Colonic mucosa (tissue), 4 donors: ENCODE measurements at places on chromosomes 13 and 19. TPM values are rescaled to one million over a fixed set of nuclear protein-coding genes. Genes with fewer than 3 reads are reported as not detected.

Gene ZNF575
- 11.3 TPM for total RNA-seq

Gene PEAK3
- total RNA-seq: 0.72 TPM

Gene LRRC8E
- 2.9 TPM for total RNA-seq

Gene TMEM145
- 0.94 TPM for total RNA-seq

Gene ZNF234
- 6.3 TPM for total RNA-seq

DNA sequence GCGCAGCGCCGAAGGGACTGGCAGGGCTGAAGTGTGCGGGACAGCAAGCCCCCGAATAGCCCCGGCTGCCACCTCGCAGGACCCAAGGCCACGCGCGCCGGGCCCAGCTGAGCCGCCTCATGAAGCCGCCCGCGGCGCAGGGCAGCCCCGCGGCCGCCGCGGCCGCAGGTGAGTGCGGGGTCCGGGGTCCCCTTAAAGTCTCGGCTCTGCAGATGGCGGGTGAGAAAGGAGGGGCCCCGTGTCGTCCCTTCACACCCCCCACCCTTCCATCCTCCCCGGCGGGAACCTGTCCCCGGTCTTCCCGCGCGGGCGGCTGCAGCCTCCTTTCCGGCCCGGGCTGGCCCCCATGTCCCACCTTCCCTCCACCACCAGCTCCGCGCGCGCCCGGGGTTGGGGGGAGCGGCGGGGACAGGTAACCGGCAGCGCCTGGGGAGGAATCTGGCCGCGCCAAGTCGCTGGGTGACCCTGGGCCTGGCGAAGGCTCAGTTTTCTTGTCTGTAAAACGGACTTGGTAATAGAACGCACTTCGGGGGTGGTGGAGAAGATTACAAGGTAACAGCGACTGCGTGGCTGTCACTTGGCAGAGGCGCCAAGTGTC, 338 bp downstream of the RGCC start:
- H3K27me3 ChIP-seq: peaks cover 23% of the 10 kb centered on the region
- H3K36me3 ChIP-seq: no peaks in the 10 kb centered on the region
- peak; percentile 24 for DNase-seq
- no peaks in the 10 kb centered on the region for H3K4me1 ChIP-seq

DNA sequence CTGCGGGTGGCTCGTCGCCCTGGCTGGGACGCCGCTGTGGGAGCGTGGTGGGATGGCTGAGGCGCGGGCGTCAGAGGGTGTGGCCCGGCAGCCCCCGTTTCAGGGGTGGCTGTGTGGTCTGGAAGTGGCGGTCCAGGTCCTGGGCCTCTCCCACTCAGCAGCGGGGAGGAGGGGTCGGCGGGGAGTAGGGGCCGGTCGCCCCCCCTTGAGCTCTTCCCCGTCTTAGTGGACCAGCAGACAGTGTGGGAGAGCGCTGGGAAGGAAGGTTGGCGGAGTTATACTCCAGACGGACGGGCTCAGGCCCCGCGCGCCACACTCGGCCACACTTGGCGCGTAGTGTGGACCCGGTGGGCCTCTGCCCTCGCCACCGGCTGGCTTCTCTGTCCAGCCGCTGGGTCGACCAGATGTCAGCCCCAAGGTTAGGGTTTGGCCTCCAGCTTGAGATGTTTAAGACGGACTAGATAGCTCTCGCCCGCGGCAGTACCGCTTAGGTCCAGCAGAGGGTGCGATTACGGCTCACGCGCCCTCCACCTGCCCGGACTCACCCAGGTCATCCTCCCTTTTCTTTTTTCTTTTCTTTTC, 21.7 kb upstream of the ZNF429 start:
- peak; percentile 56 for DNase-seq
- H3K4me3 ChIP-seq: no peak overlapping the region
- H3K4me1 ChIP-seq: no peaks in the 10 kb centered on the region
- no peaks in the 10 kb centered on the region for H3K36me3 ChIP-seq
- no peak overlapping the region for H3K27ac ChIP-seq

DNA sequence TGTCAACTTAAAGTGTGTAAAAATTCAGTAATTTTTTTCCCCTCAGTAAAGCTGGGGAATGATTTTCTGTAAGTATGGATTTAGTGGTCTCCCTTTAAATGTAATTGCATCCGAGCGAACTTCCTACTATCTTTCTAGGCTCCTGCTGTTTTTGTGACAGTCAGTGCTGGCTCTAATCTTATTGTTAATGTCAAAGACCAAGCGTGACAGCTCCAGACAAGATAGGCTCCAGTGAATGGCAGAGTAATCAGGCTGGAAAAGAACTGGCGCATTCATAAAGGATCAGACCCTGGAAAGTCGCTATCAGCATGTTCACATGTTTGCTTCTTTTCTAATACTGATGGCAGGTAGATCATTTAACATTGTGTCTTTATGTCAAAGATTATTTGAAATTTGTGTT, 908.0 kb upstream of the ATXN8OS start:
- no peak overlapping the region for H3K4me3 ChIP-seq
- no peaks in the 10 kb centered on the region for H3K4me1 ChIP-seq
- no peaks in the 10 kb centered on the region for H3K27me3 ChIP-seq
- no peak for DNase-seq
- no peak overlapping the region for H3K27ac ChIP-seq

DNA sequence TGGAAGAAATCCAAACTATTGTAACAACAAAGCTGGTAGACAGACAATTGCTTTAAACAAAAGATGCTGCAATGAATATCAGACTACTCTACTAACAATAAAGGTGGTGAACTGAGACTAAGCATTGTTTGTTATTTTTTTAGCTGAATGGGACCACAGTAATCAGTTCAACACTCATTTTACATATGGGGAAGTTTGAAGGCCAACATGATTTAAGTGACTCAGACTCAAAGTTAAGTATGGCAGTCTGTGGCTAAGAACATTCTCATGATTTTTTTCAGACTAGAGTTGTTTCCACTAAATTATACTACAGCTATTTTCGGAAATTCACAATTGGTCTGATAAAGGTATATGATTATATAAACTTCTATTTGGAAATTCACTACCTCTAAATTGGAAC, 10.4 kb downstream of the EXOSC8 start:
- no peaks in the 10 kb centered on the region for H3K4me1 ChIP-seq
- H3K36me3 ChIP-seq: peaks cover 15% of the 10 kb centered on the region
- H3K4me3 ChIP-seq: no peak overlapping the region
- H3K27me3 ChIP-seq: no peaks in the 10 kb centered on the region
- no peak for DNase-seq
- no peak overlapping the region for H3K27ac ChIP-seq

DNA sequence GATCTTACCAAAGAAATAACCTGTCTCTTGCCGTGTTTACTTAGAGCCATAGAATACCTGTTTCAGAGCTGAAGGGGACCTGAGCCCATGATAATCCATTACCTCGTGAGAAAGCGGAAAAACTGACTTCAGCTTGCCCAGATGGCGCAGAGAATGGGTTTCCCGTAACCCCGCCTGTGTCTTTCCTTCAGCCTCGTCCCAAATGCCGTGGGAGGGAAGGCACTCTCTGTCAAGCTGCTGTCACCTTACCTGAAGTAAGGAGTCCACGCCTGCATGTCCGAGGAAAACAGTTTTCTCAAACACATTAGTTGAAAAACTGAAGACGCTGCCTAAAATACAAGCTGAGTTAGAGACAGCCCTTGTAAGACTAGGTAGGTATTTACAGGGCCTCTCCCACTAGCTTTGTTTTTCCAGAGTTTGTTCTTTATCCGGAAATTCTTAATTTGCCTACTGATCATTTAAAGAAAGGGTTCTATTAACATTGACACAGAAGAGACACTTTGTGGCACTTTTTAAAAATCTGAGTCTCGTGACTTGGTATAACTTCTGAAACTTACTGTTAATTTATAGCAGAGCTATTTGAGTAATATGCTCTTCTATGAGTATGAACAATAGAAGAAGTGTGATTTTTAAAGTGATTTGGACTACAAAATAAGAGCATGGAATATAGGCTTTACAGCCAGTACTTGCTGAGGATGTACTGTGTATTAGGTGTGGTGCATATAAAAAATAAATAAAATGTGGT, 1.3 kb upstream of the INTS6 start:
- H3K27me3 ChIP-seq: no peaks in the 10 kb centered on the region
- H3K36me3 ChIP-seq: peaks cover 7% of the 10 kb centered on the region
- peak overlapping the region; percentile 97 for H3K27ac ChIP-seq
- H3K4me1 ChIP-seq: peaks cover 8% of the 10 kb centered on the region
- H3K4me3 ChIP-seq: peak overlapping the region; percentile 63

DNA sequence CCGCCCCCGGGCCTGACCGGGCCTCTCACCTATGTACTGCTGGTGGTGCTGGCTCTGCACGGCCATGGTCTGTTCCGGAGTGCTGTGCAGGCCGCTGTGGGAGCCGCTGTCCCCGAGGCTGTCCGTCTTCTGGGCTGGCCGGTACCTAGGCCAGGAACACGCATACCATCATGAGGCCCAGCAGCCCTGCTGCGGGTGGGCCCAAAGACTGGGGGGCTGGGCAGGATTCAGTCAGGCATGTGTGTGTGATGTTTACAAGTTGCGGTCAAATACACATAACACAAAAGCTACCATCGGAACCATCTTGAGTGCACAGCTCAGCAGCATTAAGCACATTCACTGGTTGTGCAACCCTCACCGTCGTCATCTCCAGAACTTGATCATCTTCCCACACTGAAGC, 32.2 kb upstream of the RANBP3 start:
- no peaks in the 10 kb centered on the region for H3K4me1 ChIP-seq
- H3K4me3 ChIP-seq: no peak overlapping the region
- DNase-seq: no peak
- no peaks in the 10 kb centered on the region for H3K36me3 ChIP-seq
- no peak overlapping the region for H3K27ac ChIP-seq

- H3K27ac ChIP-seq: no peak overlapping the region
- H3K4me1 ChIP-seq: no peaks in the 10 kb centered on the region
- no peak for DNase-seq
- no peak overlapping the region for H3K4me3 ChIP-seq
- no peaks in the 10 kb centered on the region for H3K27me3 ChIP-seq
Measured at GRCh38 chr13:47869776-47870175, 131.3 kb downstream of the SUCLA2 start.

GRCh38 chr19:18208098-18208951, 4.5 kb upstream of the RAB3A start:
- no peaks in the 10 kb centered on the region for H3K27me3 ChIP-seq
- DNase-seq: peak; percentile 48
- H3K27ac ChIP-seq: no peak overlapping the region
- no peaks in the 10 kb centered on the region for H3K4me1 ChIP-seq

- peak; percentile 59 for DNase-seq
- H3K27ac ChIP-seq: peak overlapping the region; percentile 34
- no peaks in the 10 kb centered on the region for H3K36me3 ChIP-seq
- H3K27me3 ChIP-seq: no peaks in the 10 kb centered on the region
- no peaks in the 10 kb centered on the region for H3K4me1 ChIP-seq
Measured at GRCh38 chr13:28753208-28753892, 34.6 kb upstream of the SLC46A3 start.

GRCh38 chr19:7550987-7551761, 15.7 kb downstream of the PNPLA6 start:
- H3K27ac ChIP-seq: no peak overlapping the region
- peak overlapping the region; percentile 26 for H3K4me3 ChIP-seq
- DNase-seq: peak; percentile 83
- no peaks in the 10 kb centered on the region for H3K36me3 ChIP-seq
- no peaks in the 10 kb centered on the region for H3K4me1 ChIP-seq

- no peak for DNase-seq
- H3K27me3 ChIP-seq: no peaks in the 10 kb centered on the region
- H3K27ac ChIP-seq: no peak overlapping the region
- H3K36me3 ChIP-seq: no peaks in the 10 kb centered on the region
- H3K4me1 ChIP-seq: no peaks in the 10 kb centered on the region
Measured at GRCh38 chr19:434152-434960, 25.4 kb upstream of the C2CD4C start.

- H3K4me3 ChIP-seq: no peak overlapping the region
- no peaks in the 10 kb centered on the region for H3K27me3 ChIP-seq
- no peak for DNase-seq
- no peaks in the 10 kb centered on the region for H3K36me3 ChIP-seq
Measured at GRCh38 chr19:39746836-39747529, 9.2 kb upstream of the CLC start.

DNA sequence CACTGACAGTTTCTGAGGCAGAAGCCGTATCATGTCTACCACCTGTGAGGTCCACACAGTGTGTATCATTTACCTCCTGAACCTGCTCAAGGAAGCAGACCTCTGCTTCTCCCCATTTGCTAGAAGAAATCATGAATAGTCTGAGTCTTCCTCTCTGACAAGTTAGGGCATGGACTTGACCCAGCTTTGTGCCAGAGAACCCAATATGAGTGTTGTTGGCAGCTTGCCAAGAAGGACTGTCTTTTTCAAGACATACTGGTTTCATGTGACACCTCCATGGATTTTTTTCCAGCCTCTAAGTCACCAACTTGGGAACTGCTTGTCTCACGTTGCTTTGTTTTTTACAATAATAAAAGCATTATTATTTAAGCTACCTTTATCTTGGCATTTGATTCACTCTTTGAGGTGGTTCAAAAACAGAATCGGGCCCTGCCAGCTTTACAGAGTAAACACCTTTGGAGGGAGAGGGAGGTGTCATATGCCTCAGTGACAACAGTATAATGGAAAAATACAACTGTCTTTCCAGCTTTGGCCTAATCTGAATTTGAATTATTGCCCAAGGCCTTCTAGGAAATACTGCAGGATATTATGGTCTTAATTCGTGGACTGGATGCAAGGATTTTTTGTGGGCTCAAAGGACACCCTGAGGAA, 9.6 kb downstream of the ZNF211 start:
- peaks cover 26% of the 10 kb centered on the region for H3K36me3 ChIP-seq
- no peaks in the 10 kb centered on the region for H3K27me3 ChIP-seq
- H3K4me3 ChIP-seq: no peak overlapping the region
- DNase-seq: no peak
- H3K4me1 ChIP-seq: no peaks in the 10 kb centered on the region

DNA sequence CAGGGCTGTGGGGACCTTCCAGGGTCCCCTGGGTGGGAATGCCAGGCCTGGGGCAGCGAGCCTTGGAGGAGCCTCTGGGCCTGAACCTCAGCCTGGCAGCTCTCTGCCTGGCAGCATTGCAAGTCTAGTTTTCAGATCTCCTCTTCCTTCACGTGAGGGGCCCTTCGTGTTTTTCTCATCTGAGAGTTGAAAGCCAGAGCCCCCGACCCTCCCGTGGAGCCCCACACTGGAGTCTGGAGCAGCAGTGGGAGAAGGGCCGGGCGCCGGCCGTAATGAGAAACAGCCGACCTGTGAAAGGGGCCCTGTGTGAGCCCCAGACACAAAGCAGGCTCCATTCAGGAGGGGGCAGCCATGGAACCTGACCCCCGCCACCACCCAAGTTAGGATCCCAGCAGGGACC, 19.3 kb downstream of the TMED1 start:
- peak overlapping the region; percentile 18 for H3K4me3 ChIP-seq
- H3K4me1 ChIP-seq: no peaks in the 10 kb centered on the region
- peak overlapping the region; percentile 65 for H3K27ac ChIP-seq
- no peaks in the 10 kb centered on the region for H3K27me3 ChIP-seq
- peaks cover 10% of the 10 kb centered on the region for H3K36me3 ChIP-seq

DNA sequence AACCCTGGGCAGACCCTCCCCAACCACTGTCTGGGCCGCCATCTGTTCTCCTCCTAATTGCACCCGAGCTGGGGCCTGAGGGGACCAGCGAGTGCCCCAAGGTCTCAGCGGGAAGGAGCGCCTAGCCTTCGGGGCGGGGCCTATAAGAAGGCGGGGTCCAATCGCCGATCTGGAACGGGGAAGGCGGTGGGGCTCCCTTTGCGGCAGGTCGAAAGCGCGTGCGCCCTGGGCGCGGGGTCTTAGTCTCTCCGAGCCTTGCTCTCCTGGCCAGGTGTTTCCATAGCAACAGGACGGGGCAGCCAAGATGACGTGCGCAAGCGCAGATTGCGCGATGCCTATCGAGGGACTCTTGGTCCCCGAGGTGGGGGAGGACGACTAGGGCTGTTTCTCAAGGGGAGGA, 2.8 kb downstream of the MAST1 start:
- no peaks in the 10 kb centered on the region for H3K4me1 ChIP-seq
- H3K36me3 ChIP-seq: no peaks in the 10 kb centered on the region
- peaks cover 36% of the 10 kb centered on the region for H3K27me3 ChIP-seq
- no peak for DNase-seq
